Activated CD4-positive, alpha-beta T cell treated with anti-CD3 and anti-CD28 coated beads, Interleukin-2, amount 50 U/mL, for 4 hours (primary cell): ENCODE measurements at places on chromosomes 2 and 18.

DNA sequence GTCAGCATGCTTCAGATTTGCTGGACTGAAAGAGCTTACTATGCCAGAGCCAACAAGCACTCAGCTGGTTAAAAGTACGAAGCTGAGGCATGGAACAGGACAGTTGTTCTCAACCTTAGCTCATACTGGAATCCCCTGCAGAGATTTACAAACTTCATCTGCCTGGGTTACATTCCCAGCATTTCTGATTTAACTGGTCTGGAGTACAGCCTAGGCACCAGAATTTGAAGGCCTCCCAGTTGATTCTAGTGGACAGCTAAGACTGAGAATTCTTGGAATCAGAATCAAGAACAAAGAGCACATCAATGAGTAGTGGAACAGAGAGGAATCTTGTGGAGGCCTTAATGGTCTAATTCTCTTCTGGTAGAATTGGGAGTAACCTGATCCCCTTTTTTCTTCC, 298.2 kb upstream of the NXPH2 start:
- DNase-seq, result no peak

DNA sequence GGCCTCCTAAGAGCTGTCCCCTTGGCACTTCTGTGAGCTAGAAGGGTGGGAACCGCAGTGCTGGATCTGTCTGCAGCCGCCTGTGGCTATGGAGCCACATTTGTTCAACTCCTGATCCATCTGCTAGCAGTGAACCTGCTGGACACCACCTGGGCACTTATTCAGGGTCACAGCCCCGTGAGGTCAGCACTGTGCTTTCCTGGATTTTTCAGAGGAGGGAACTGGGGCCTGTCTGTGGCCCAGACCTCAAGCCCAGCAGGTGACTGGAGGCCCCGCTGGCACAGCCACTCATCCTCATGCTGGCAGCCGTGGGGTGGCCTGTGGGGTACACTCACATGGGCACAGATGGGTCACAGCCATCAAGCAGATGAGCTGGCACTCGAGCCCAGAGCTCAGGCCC, 155.3 kb downstream of the TFCP2L1 start:
- DNase-seq, result no peak

- no peak for DNase-seq
These were observed 344.0 kb downstream of the SOX11 start for GRCh38 chr2:6036211-6036610.

GRCh38 chr2:162164802-162165201, 12.8 kb upstream of the GCG start:
- no peak for DNase-seq

DNA sequence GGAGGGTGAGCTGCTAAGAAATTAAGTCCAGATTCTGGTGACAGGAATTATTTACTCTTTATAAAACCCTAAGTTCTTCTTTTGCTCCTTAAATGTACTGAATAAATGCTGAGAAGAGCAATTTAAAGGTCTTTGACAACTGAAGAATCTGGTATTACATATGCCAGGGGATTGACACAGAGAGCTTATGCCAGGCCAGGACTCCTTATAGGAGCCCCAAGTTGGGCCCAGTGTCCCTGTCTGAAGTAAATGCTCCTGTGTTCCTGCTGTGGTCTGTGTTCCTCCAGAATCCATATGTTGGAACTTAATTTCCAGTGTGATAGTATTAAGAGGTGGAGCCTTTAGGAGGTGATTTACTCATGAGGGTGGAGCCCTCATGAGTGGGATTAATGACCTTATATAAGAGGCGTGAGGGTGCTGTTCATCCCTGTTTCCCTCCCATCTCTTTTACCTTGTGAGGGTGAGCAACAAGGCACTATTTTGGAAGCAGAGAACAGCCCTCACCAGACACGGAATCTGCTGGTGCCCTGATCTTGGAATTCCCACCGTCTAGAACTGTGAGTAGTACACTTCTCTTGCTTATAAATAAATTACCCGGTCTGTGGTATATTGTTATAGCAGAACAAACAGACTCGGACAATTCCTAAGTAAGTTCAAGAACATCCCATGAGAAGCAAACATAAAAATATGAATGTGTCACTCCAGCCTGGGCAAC, 39.8 kb downstream of the LYPD6 start:
- no peak for DNase-seq

DNA sequence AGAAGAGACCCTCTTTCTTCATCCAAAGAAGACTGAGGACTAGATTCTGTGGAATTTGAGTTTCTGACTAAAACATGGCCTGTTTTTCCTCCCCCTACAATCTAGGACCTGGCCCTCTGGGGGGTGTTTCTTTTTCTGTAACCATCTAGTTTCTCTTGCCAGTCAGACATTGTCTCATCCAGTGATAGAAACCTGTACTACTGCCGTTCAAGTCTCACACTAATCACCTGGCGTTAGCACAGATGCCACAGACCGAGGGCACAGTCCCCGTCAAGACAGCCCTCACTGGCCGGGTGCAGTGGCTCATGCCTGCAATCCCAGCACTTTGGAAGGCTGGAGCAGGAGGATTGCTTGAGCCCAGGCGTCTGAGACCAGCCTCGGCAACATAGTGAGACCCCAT, 126.9 kb upstream of the NDUFV2 start:
- no peak for DNase-seq

GRCh38 chr2:238240757-238241711, 1.2 kb upstream of the HES6 start:
- DNase-seq, result no peak
